ENCODE measurements at places on chromosomes 6 and 20.
A peak's percentile ranks its signal among the peaks of the same experiment; 100 is the strongest.

DNA sequence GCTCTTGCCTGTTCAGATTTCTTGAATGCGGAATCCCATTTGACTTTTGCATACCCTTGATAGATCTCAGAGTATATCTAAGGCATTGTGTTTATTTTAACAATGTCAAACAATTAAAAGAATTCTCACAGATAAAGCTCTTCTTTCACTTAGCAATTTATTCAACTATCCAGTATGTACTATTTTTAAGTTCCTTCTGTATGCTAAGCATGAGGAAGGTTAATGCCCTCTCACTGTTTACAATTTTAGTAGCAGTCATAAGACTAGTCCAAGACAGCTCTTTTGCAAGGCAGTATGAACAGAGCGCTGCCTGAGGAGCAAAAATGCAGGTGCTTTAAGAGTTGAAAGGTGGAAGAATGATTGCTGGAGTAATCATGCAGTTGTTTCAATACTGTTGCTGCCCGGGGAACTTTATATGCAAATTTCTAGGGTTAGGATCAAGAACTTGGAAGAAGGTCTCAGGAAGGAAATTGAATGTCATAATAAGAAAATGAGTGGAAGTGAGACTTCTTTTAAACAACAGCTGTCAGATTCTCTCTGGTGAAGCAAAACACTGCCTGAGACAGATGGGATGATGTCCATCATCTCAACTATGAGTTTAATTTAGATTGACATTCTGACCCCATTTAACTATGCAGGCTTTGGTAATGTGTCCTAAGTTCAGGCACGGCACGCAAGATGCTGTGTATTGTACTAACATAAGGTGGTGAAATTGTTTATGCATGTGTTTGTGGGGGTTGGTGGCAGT lies 1303.5 kb upstream of the CITED2 start:
- DNase-seq = no peak

- DNase-seq = no peak
Measured at GRCh38 chr6:80331522-80331921, 225.1 kb downstream of the BCKDHB start.

DNA sequence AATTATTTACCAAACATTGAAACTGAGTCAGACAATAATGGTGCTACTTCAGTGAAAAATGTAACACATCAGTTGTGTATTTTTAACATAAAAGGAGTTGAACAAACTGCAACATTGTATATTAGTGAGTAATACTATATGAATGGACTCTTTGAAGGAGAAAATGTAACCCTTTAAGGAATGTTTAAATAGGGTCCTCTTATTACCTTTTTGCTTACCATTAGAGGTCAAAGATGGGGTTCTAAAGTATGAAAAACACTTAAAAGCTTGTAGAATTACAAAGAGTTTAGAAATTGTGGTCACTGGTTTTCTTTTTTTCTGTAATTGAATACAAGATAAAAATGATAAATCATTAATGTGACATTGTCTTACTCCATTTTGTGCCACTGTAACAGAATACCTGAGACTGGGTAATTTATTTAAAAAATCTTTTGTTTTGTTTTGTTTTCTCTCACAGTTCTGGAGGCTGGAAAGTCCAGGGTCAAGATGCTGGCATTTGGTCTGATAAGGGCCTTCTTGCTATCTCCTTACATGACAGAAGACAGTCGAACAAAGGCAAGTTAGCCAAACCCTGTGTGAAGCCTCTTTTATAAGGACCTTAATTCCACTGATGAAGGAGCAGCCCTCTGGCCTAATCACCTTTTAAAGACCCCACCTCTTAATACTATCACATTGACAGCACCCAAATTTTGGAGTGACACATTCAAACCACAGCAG lies 43.2 kb downstream of the SESN1 start:
- DNase-seq = peak; percentile 39

GRCh38 chr20:35698298-35699126 lies 640 bp downstream of the NFS1 start:
- DNase-seq = no peak

GRCh38 chr6:73452107-73452461 lies at the start of gene CGAS:
Gene CGAS (minus strand): TSS chr6:73452297. CDS start chr6:73452181, 116 bp downstream.
- peak; percentile 60 for DNase-seq

- no peak for DNase-seq
Measured at GRCh38 chr6:18263418-18264218, 712 bp downstream of the DEK start.

- DNase-seq = no peak
Measured at GRCh38 chr20:54668271-54669039, 193.1 kb downstream of the DOK5 start.

GRCh38 chr20:14950633-14951032 lies 613.2 kb upstream of the FLRT3 start:
- DNase-seq = no peak

- no peak for DNase-seq
Measured at GRCh38 chr6:113578691-113579090, 278.5 kb upstream of the MARCKS start.

GRCh38 chr6:119314885-119315272 lies 34.7 kb downstream of the MAN1A1 start:
- no peak for DNase-seq

- no peak for DNase-seq
Measured at GRCh38 chr6:152957796-152958195, 25.0 kb downstream of the FBXO5 start.

DNA sequence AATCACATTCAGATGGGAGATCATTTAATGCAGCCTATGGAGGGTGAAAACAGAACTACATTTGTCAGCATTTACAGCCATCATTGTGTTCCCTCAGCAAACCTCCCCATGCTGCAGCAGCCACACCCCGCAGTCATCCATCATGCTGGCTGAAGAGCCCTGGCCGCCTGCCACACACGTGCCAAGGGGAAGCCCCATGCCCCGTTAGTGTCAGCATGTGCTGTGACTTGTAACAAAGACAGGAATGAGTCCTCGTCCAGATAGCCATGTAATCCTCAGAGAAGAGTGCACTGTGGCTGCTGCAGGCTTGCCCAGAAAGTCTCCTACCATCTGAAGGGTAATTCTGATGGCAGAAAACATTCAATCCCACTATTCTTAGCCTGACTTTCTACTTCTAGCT lies 1097.8 kb downstream of the KIF16B start:
- DNase-seq = no peak

- DNase-seq = peak; percentile 86
Measured at GRCh38 chr6:137277971-137278637, 58.9 kb upstream of the IFNGR1 start.

- DNase-seq = no peak
Measured at GRCh38 chr6:166109608-166110007, 58.0 kb downstream of the TBXT start.

- peak; percentile 64 for DNase-seq
Measured at GRCh38 chr20:4261333-4262284, 246.3 kb upstream of the RNF24 start.

DNA sequence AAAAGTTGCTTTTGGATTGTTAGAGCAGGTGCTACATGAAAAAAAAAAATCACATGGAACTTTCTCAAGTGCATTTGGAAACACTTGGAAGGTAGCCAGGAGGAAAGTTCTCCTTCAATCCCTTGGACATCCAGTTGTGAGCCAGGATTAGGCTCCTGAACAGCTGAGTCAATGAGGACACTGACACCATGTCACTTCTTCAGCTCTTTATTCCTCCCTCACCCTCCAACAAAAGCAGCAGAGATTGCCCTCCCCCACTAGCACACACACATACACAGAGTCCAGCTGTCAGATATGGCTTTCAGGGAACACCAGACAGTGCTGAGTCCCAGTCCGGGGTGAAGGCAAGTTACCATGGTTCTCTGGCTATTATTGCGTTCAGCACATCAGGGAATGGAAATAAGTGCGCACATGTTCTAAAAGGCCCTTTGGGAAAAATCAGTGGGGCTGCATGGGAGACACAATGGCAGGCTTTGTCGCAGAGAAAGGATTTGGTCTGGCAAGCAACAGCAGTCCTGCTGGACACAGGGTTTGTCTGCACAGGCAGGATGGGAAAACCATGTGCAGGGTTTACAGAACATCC lies 124.7 kb upstream of the MARCKS start:
- DNase-seq = peak; percentile 31

DNA sequence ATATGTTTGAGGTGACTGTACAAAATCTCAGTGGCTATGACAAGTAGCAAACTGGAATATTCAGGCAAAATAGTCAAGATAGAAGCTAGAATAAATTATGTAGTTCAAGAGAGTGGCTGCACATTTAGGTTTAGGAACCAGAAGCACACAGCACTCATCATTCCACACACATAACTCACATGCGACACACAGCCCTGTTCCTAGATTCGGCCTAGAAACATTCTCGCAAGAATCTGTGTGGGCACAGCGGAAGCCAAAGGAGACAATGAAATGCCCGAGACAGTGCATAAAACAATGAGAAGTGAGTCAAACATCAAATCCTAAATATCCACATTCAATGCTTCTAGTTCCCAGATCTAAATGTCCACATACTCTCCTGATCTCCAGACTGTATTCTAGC lies 9.5 kb upstream of the SUPT3H start:
- DNase-seq = peak; percentile 77

- DNase-seq = no peak
Measured at GRCh38 chr6:71229477-71229876, 59.1 kb upstream of the OGFRL1 start.
